ENCODE measurements at places on chromosomes 11 and 22.

- DNase-seq: no peak
Measured at GRCh38 chr11:131065435-131066413, 149.4 kb upstream of the SNX19 start.

DNA sequence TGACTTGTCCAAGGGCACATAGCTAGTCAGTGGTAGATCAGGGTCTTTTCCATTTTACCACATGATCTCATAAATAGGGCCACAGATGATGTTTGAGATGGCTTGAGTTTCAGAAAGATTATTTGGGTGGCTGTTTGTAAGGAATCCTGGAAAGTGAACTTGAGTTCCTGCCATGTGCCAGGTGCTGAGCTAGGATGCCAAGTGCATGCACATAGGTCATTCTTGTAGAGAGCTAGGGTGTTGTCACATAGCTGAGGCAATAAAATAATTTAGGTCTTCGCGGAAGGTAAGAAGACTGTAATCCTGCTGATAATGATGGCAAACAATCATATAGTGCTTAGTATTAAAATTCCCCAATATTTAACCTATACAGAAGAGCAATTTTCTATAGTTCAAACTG, 1162.6 kb upstream of the TENM4 start:
- DNase-seq: no peak

GRCh38 chr11:2699531-2700414, at the start of gene KCNQ1OT1:
TSS of gene KCNQ1OT1 (minus strand) at chr11:2699994.
- DNase-seq: peak; percentile 90

- peak; percentile 91 for DNase-seq
Measured at GRCh38 chr22:26321469-26321913, 107.6 kb upstream of the ASPHD2 start.

DNA sequence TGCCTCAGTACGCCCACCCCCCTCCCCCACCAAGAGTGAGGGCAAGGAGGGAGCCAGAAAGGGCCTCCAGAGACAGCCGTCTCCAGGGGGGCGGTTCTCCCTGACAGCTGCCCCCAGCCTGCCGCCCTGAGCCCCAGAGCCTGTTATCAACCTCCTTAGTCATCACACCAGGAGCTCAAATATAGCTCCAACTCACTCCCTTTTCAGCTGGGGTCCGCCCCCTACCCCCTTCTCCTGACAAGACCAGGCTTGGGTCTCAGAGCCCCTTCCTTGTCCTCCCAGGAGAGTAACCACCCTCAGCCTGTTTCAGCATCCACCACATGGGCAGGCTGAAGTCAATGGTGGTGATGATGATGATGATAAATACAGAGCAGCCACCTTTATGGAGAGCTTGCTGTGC, 2.5 kb upstream of the INPP5J start:
- no peak for DNase-seq

DNA sequence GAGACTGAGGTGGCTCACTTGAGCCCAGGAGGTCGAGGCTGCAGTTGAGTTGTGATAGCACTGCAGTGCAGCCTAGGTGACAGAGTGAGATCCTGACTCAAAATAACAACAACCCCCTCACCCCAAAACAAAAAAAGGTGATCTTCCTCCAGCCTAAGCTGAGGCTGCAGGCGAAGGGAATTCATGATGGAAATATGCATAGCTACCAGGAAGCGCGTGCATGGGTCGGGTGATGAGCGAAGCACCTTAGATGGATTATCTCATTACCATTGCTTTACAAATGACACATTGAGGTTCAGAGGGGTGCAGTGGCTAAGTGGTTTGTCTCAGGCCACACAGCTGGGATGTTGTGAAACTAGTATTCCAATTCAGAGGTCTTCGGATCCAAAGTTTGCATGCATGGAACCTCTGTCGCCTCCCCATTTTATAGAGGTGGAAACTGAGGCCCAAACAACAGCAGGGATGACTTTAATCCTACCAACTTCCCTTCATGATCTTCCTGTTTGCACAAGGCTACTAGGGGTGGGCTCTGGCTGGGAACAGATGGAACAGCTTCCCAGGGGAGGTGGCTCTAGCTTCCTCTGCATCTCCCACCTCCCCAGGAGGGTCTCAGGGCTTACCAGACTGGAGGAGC, 4.6 kb downstream of the SLC29A2 start:
- no peak for DNase-seq

GRCh38 chr22:20247010-20247505, 21.1 kb downstream of the RTN4R start:
- DNase-seq: no peak

GRCh38 chr22:30017375-30018223, 62.7 kb upstream of the HORMAD2 start:
- peak; percentile 72 for DNase-seq

DNA sequence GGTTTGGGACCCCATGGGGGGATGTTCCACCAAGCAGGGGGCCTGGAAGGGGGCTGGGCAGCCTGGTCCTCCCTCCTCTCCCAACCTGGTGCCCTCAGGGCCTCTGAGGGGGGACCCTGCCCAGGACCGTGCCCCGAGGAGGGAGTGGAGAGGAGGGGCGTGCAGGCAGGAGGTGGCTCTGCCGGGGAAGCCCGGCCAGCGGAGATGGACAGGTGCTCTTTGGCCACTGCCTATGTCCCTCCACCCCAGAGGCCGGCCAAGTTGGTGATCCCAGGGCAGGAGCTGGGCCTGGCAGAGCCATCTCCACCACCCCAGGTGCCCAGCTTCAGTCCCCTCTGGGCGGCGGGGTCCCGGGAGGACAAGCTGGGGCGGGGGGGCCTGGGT, 2.4 kb downstream of the MUC2 start:
- no peak for DNase-seq

DNA sequence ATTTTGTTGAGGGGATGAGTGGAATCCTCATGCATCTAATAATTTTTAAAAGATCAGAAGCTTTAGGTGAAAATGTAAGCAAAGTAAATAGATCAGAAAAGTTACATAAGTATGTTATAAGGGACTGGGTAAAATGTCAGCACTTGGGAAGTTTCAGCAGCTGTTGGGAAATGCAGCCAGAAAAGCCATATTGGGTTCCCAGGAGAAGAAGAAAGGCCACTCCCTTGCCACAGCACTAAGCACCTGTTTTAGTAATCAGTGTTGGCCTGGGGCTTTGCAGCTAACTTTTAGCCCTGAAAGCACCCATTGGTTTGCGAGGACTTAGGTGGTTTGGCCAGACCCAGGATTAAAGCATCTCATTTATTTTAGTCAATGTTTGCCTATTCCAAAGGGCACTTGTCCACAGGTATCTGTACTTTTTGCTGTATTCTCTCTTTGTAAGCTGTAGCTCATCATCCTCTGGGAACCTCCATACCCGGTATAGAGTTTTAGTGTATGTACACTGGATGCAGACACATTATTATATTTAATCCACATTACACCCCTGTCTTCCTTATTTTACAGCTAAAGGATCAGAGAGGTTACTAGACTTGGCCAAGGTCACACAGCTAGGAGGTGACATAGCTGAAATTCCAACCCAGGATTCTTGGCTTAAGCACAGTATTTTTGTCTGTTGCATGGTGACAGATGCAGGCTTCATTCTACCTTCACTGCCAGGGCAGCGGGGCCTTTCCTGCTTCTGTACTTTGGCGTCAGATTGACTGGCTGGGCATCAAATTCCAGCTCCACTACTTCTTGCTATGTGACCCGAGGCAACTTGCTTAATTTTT, 127.7 kb upstream of the SESN3 start:
- DNase-seq: no peak
